ENCODE measurements at places on chromosomes 6 and 20.

DNA sequence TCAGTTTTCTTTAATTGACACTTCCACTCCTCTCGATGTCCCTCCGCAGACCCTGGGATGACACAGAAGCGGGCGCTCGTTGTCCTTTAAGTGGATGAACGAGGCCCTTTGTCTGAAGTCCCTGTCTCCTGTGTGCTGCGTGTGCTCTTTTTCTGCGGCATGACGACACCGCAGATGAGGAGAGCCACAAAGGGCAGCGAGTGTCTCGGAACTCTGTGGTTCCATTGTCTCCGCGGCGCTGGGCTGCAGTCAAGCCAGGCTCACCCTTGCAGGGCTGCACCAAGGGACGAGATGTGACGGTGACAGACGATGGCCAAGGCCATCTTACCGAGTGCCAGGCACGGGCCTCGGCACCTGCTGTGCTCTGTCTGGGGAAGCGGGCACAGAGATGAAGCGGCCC lies 10.6 kb downstream of the PRR18 start:
- no peak for DNase-seq

GRCh38 chr20:41147767-41148191 lies 10.4 kb downstream of the PLCG1 start:
- DNase-seq = no peak

- DNase-seq = no peak
Observed at GRCh38 chr6:5776104-5776503, 230.6 kb downstream of the NRN1 start.

- no peak for DNase-seq
Observed at GRCh38 chr6:97052896-97053295, 128.4 kb downstream of the KLHL32 start.

DNA sequence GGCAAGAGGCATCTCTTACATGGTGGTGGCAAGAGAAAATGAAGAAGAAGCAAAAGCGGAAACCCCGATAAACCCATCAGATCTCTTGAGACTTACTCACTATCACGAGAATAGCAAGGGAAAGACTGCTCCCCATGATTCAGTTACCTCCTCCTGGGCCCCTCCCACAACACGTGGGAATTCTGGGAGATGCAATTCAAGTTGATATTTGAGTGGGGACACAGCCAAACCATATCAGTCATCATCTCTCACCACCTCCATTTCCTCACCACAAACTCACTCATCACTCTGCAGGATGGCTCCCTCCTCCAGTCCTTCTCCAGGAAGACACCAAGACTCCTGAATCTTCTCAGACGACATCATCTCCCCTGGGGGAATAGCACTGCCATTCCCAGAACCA lies 25.8 kb upstream of the SLC16A10 start:
- DNase-seq = no peak

- no peak for DNase-seq
Observed at GRCh38 chr20:51959066-51959542, 156.8 kb upstream of the SALL4 start.

DNA sequence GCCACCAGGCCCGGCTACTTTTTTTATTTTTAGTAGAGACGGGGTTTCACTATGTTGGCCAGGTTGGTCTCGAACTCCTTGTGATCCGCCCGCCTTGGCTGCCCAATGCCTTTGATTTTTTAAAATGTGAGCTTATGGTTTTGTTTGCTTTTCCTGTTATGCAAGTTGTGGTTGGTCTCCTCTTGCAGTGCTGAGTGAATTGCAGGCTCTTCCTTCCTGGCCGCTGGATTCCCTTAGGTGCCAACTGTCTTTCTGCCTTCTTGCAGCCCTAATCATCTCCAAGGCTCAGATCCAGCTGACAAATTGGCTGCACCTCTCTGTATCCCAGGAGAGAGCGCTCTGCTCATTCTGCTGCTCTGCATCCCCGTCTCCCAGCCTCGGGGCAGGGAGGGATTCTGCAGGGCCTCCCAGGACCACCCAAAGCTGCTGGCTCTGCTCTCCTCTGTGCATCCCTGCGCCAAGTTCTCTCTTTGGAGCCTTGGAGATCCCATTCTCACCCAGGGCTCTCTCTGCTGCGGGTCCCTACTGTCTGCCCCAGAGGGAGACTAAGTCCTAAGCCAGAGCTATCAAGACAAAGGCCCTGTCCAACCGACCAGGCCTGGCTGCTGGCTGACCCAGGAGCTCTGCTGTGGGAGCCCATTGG lies 14.1 kb upstream of the EMILIN3 start:
- no peak for DNase-seq

DNA sequence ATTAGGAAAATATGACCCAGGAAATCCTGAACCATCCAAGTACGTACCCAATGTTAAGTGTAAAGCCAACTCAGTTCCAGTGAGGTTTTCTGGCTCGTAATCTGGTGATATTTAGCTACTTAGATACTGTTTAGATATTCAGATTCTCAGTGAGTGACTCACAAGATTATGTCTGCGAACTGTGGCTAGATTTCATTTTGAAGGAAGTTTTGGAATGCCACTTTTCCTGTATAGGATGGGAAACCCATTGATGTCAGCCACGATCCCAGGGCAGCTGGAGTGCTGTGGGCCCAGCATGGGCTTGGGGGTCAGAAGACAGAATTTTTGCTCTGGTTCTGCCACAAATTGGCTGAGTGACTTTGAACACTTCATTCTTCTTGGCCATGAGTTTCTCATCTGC lies 76.3 kb downstream of the TMEM170B start:
- DNase-seq = no peak

DNA sequence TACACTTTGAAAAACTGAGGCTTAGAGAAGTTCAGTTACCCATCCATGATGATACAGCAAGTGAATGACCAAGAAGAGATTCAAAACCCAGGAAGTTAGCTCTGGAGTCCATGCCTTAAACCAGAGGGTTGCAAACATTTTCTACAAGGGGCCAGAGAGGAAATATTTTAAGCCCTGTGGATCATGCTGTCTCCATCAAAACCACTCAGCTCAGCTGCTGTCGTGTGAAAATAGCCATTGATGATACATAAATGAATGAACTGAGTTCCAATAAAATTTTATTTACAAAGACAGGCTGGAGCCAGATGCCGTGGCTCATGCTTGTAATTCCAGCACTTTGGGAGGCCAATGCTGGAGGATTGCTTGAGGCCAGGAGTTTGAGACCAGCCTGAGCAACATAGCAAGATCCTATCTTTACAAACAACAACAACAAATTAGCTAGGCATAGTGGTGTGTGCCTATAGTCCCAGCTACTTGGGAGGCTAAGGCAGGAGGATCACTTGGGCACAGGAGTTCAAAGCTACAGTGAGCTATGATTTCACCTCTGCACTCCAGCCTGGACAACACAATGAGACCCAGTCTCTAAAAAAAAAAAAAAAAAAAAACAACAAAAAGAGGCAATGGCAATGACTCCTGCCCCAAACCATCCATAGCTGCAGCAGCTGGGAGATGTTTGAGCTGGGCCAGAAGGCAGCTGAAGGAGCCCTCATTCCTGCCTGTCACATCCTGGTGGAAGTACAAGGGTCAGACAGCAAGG lies 44.1 kb upstream of the RIN2 start:
- DNase-seq = no peak

DNA sequence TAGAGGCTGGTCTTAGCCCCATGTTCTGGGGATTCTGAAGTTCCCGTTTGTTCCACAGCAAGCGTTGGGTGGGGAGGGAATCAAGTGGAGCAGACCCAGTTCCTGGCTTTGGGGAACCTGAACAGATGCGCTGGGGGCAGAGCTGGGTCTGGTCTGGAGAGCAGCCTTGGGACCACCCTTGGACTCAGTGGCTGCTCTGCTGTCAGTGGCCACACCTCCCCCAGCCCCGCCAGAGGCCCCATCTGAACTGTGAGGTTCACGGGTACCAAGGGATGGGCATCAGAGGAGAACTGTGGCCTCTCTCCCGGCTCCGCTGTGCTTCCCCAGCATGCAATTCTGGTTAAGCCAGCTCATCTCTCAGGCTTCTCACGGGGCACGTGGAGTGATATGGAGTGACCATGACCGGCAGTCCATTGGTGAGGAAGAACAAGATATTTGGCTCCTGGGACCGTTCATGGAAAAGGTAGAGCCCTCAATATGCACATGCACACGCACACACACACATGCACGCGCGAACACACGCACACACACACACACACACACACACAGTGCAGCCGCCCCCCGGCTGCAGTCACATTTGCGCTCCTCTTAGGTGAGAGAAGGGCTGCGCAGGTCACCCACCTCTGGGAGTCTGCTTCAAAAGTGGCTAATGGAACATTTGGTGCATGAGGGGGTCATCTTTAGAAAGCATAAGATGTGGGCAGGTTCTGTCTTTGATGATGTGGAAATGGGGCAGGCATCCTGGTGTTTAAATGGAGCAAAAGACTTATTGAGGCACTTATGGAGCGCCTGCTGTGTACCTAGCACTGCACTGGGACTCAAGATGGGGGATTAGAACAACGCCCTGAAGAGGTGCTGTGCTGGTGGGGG lies 6.0 kb downstream of the DLGAP4 start:
- DNase-seq = no peak

DNA sequence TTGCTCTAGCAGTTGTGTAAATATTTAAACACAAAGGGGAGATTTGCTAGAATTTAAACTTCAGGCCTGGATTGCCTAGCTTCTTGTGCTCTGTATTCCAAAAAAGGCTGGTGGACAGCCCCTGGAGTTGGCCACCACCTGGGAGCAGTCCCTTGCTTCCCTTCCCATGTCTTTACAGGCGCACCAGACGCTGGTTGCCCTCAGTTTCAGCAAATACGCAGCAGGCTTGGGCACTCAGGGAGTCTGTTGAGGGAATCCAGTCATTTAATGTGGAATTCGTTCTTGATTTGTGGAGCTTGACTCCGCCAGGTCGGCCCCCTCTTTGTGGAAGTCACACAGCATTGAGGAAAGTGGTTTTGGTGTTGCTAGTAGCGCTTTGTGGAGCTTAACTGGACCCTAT lies 156.8 kb downstream of the DTNBP1 start:
- no peak for DNase-seq

DNA sequence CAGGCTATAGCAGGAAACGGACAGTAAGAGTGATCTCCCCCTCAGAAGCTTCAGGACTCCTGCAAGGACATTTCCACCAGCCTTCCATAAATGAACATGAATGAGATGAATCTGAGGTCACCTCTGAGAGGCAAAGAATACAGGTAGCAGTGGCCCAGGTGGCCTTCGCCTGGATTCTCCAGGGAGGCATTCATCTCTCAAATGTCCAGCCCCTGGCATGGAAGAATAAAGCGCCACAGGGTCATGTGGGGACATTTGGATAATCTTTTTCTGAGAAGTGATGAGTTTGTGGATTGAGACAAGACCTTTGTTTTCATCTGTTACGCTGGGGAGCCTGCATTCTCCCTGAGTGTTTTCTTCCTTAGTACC lies 2.9 kb downstream of the GMPR start:
- DNase-seq = no peak

DNA sequence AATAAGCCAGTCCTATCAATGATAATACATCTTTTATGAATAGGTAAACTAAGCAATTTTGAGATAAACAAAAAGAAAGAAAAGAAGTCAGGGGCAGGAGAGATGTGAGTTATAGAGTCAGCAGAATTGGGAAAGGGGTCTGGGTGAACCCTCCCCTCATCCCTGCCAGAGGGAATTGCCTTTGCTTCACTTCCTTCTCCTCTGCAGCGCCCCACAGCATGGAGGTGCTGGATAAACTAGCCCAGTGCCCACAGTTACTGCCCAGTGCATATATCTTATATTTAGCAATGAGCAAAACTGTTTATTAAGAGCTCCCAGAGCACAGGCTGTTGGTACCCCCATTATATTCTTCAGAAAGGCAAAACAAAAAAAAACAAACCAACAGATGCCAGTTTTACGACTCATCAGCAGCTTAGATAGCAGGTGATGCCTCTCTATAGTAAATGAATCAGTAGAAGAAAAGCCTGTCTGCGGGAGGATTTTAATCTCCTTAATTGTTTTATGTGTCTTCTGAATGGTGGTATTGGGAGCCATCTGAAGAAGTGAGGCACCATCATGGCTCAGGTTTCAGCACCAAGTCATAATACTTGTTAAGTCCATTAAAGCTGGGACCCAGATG lies 419.2 kb downstream of the EPM2A start:
- peak; percentile 80 for DNase-seq

DNA sequence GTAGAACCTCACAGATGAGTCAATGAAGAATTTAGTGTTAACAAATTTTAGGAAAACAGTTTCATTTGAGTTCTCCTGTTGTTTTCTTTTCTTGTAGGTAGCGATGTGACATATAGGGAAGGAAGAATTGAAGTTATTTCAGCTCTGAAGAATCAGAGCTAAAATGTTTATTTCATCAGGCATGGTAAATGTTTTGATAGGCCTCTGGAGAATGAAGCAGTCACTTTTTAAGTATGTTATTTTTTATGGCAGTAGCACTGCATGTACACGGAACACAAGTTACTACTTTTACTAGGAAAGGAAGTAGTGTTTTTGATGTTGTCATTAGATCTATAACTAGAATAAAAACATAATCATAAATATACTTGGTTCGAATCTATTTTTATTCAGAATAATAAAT lies 1357.3 kb upstream of the CITED2 start:
- DNase-seq = no peak

DNA sequence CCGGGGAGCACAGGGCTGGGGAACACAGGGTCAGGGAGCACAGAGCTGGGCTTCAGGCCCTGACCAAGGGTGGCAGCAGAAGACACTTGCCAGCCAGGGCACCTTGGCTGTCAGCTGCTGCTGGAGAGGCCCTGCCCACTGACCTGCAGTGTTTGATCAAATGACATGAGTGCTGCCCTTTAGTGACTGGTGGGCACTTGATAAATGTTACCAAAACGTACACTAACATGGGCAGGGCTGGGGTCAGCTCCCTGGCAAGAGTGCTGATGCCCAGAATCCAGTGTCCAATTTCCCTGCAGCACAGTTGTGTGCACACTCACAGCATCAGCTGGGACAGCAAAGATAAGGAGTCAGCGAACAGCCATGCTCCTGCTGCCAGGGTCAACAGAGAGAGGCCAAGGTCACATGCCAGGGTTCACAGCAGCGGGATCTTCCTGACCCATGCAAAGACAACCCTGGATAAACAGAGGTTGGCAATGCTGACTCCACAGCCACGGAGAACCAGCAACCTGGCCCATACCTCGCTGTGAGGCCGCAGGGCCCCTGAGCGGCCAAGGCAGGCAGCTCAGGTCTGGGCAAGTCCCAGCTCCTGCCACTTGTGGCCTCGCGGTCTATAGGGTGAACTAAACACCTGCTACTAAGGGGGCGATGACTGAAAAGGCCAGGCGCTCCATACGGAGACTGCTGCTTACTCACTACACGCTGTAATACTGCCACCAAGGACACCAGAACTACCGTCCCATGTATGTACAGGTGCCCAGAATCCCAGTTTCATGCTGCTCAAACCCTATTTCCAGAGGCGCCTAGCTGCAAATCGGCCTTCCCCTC lies 46.3 kb downstream of the NINL start:
- DNase-seq = no peak
